GM23248 (cell line): ENCODE measurements at places on chromosomes 12 and 14. TPM values are rescaled to one million over a fixed set of nuclear protein-coding genes. Genes with fewer than 3 reads are reported as not detected.
A peak's percentile ranks its signal among the peaks of the same experiment; 100 is the strongest.

Gene TAC3
- total RNA-seq: not detected in 2 replicates

DNA sequence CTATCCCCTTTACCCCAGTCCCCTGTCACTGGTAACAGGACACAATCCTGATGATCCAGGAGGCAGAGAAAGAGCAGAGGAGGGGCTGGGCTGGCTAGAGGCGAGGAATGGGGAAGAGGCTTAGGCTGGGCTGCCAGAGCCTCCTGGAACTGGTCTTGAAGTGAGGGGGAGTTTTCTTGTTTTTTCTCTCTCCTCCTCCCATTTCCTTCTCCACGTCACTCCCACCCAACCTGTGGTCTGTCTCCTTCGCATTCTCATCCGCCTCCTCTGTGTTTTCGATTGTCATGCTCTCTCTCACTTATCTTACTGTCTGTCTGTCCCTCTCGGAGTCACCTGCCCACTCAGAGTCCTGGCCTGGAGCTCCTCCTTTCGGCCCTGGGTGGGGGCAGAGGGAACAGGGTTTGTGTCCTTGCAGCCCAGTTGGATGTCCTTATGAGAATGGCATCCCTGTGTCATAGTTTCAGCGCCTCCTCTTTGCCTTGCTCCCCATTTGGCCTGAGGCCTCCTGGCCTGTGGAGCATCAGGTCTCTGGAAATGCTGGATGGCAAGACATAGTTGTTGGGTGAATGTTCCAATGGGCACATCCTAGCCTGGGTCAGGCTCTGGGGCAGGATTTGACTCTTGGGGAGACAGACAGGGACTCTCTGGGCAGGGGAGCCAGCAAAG lies 3.4 kb upstream of the KRT80 start:
- no peak for DNase-seq

DNA sequence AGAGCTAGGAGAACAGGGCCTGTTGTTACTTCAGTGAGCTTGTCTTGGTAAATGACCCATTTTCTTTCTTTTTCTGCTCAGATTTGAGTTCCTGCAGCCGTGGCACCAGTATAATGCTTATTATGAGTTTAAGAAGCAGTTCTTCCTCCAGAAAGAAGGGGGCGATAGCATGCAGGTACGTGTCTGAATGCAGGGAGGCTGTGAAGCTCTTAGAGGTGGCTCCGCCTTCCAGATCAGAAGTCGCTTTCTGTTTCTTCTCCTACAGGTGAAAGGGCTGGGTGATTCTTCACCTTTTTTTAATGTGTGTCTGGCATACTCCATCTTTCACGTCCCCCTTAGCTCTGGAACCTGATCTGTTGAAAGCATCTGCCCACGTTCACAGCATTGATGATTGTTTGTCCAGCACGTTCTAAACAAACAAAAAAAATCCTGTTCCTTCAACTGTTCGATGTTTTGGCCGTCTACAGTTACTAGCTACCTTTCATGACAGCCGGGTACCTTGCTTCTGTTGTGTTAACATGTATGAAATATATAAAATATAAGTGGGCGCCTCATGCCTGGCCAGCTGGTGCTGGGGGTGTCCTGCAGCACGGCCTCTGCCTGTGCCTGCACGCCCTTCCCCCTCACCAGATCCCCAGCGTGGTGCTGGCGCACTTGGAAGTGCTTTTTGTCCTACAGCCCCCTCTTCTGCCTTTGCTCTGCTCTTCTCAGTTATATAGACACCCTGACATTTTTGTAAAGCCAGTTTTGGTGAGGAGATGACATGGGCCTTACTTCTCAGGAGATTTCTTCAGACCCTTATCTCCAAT lies 44.6 kb downstream of the SFSWAP start:
- peak; percentile 39 for DNase-seq

- peak; percentile 81 for DNase-seq
Observed at GRCh38 chr14:66087231-66087630, 398.9 kb upstream of the CCDC196 start.

- no peak for DNase-seq
Observed at GRCh38 chr12:121438905-121439304, 39.0 kb downstream of the RNF34 start.
